ENCODE measurements at places on chromosomes 1 and 21.

DNA sequence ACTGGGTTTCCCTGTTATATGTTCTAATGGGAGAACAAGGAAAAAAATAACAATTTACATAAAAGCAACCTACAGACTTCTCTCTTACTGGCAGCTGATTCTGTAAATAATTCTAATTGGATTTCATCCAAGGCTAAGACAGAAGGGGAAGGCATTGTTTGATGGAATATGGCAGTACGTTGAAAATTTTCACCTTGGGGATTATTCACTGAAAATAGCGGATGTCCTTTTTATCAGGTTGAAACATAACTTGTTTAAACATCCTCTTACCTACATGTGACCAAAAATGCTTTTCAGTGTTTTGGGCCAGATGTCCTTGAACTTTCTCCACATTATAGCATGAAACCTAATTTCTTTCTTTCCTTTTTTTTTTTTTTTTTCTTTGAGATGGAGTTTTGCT lies 24.9 kb downstream of the TSNAX start:
- DNase-seq: no peak
- H3K27me3 ChIP-seq: no peaks in the 10 kb centered on the region
- no peak overlapping the region for H3K4me3 ChIP-seq
- H3K36me3 ChIP-seq: no peaks in the 10 kb centered on the region

DNA sequence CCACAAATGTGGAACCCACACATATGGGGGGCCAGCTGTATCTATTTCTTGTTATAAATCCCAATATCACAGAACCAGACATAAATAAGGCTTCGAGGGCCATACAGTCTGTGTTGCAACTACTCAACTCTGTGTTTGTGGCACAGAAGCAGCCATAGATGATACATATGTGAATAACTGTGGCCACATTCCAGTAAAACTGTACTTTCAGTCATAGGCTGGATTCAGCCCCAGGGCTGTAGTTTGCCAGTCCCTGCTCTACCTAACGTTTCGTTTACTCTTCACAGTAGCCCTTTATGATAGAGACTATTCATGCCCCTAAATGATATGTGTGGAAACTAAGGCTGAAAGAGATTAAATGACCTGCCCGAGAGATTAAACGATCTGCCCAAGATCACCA lies 48.7 kb downstream of the FHAD1 start:
- no peak for DNase-seq
- H3K27me3 ChIP-seq: no peaks in the 10 kb centered on the region
- no peak overlapping the region for H3K27ac ChIP-seq

DNA sequence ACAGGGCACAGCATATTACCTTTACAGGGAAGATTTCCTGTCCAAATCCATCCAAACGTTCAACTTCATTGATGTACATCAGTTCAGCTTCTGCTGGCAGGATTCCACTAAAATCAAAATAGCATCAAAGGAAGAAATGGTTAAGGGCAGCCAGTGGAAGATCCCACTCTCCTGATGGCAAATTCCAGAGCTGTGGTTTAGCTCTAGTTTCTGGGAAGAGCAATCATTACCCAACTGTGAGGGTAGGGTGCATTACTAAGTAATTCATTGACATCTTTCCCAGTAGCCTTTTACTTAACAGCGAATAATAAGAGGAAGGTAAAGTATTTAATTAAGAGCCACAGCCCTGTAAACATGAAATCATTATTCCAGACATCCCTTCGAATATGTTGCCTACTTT lies 120.7 kb downstream of the SMYD2 start:
- no peaks in the 10 kb centered on the region for H3K27me3 ChIP-seq
- H3K36me3 ChIP-seq: peaks cover 29% of the 10 kb centered on the region
- peaks cover 44% of the 10 kb centered on the region for H3K4me1 ChIP-seq
- peak; percentile 84 for DNase-seq
- no peak overlapping the region for H3K4me3 ChIP-seq
- peak overlapping the region; percentile 6 for H3K27ac ChIP-seq

DNA sequence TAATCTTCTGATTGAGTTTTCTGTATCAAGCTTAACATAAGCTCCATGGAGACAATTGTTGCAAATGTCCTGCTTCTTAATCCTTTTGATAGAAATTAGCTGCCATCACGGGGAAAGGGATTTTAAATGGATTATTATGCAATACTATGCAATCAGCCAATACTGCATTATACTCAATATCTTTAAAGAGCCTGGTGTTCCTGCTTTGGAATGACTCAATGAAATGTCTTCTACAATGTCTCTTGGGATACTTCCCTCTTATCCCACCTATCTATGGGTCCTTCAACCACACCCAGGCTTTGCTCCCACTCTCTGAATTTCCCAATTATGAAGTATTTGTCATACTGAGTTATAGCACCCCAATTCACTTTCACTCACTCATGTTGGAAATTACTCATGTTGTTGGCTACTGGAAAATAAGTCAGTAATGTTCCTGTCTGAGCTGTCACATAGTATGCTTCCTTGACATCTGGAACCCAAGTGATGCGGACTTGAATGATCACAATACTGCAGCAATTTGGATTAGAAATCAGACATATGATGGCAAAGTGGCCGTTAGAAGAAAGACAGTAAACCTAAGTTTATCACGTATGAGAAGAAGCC lies 85.0 kb downstream of the TPR start:
- H3K36me3 ChIP-seq: no peaks in the 10 kb centered on the region
- H3K27ac ChIP-seq: no peak overlapping the region
- no peaks in the 10 kb centered on the region for H3K27me3 ChIP-seq
- no peak overlapping the region for H3K4me3 ChIP-seq
- no peak for DNase-seq

DNA sequence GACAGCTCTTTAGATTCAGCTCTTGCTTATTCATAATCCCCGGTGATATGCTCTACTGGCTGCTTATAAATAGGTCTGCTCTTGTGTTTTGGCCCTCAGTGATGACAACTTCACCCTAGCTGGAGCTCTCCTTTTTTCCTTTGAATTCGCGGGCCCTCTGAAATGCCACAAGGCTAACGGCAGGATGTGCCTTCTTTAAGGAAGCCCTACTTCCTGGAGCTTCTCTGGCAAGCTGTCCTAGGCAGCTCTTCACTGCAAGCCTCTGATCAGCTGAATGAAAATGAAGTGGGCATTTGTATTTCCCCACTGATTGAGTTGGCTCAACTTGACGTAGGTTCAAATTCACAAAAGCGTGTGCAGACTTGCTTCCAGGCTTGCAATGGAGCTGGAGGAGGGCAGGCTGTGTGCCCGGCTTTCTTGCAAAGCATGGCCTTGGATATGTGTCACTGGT lies 22.2 kb downstream of the SGIP1 start:
- DNase-seq: no peak
- H3K36me3 ChIP-seq: no peaks in the 10 kb centered on the region
- H3K4me1 ChIP-seq: no peaks in the 10 kb centered on the region
- no peak overlapping the region for H3K4me3 ChIP-seq

DNA sequence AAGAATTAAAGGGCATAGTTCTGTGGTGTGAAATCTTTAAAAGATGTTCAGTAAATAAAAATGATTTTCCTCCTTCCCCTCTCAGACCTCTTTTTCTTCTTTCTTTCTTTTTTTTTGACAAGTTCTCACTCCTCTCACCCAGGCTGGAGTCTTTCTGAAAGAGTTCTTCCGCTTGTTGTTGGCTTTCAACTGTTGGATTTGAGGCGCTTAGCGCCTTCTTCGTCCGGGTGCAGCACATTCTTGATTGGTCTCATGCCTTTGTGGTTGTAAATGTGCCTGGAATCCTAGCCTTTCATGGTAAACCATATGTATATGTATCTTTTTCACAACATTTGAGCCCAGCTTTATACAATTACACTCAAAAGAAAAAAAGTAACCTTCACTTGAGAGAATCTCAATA lies 980 bp upstream of the METTL18 start:
- H3K4me1 ChIP-seq: peaks cover 7% of the 10 kb centered on the region
- no peak for DNase-seq
- H3K27ac ChIP-seq: no peak overlapping the region
- H3K36me3 ChIP-seq: no peaks in the 10 kb centered on the region
- H3K27me3 ChIP-seq: no peaks in the 10 kb centered on the region

DNA sequence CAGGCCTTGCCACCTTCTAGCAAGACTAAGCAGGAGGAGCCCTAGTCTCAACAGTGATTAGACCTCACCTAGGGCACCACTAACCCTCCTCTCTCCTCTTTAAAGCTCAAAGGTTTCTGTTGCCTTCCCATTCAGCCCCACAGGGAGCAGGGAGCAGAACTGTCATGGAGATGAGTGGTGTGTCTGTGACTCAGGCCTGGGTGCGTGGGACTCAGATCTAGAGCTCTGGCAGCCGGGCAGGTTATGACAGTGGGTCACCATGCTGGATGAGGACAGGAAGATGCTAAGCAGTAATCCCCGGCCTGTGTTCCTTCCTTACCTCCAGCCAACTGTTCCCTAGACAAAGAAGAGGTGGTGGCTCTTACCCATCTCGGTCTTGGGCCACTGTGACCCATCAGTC lies 60.1 kb upstream of the COA6 start:
- H3K4me3 ChIP-seq: no peak overlapping the region
- H3K4me1 ChIP-seq: peaks cover 27% of the 10 kb centered on the region
- no peaks in the 10 kb centered on the region for H3K27me3 ChIP-seq

DNA sequence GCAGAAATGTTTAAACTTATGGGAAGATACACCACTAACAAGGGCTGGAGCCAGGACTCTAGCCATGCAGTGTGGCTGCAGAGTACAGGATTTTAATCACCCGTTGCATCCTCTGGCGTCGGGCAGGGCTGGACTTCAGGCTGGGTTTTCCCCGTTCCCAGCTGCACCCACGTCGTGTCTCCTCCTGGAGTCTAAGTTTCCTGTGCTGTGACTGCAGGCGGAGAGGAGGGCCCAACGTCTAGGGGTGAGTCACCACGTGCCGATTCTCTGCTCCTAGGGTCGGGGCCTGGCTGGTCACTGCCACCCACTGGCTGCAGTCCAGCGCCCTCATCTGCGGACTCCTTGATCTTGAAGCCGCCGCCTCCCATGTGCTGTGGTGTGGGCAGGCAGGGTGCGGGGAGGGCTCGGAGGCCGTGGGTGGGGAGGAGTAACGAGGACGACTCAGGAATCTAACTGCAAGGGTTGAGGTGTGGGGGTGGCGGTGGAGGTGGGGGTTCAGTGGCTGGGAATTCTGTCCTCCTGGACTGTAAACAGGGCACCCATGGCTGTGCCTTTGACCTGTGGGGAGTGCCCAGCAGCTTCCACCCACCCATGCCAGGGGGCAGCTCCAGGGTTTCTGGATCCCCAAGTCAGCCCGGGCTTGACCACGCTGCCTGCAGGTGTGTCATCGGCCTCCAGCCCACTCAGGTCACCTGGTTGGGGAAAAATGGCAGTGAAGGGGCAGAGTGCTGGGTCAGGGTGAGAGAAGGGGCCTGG lies 77.8 kb downstream of the ALPL start:
- DNase-seq: peak; percentile 79
- peaks cover 23% of the 10 kb centered on the region for H3K4me1 ChIP-seq
- H3K27me3 ChIP-seq: peaks cover 5% of the 10 kb centered on the region
- no peak overlapping the region for H3K27ac ChIP-seq

All from astrocyte (in vitro differentiated cells and primary cell).